ENCODE measurements at places on chromosomes 7 and 10. TPM values are rescaled to one million over a fixed set of nuclear protein-coding genes. Genes with fewer than 3 reads are reported as not detected.

CALHM1 gene
- total RNA-seq, result not detected

GRCh38 chr7:150994838-150995510, 4.2 kb downstream of the NOS3 start:
- no peaks in the 10 kb centered on the region for H3K36me3 ChIP-seq
- H3K27ac ChIP-seq, result no peak overlapping the region
- no peak for DNase-seq
- H3K4me1 ChIP-seq, result peaks cover 12% of the 10 kb centered on the region

DNA sequence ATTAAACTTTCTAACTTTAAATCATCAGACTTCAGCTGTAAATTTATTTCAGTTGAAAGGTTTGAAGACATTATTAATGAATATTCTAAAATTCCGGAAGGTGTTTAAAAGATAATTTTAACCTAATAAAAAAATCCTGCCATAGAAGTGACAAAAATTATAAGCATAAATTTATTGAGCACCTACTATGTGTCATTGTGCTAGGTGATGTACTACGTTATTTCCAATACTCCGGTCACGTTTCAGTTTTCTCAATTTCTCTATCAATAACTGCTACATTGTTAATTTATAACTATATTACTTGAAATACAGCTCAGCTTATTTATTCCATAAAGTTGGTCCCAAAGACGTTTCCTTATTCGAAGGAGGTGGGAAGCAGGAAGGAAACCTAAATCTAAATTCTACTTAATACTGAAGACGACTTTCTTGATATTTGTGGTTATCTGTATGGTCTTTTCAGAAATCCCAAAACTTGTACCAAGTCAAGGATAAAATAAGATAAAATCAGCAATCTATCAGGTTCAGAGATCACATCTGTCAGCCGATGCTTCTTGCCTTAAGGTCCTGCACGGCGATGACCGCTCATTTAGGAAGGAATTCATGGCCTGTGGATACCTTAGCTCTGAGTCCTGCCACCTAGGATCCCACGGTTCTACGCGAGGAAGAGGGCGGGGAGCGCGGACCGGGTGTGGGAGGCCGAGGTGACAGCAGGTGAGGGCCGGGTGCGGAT, 1.2 kb upstream of the ZEB1 start:
- peak overlapping the region; percentile 99 for H3K4me3 ChIP-seq
- H3K27ac ChIP-seq, result peak overlapping the region; percentile 99
- H3K4me1 ChIP-seq, result peaks cover 22% of the 10 kb centered on the region

DNA sequence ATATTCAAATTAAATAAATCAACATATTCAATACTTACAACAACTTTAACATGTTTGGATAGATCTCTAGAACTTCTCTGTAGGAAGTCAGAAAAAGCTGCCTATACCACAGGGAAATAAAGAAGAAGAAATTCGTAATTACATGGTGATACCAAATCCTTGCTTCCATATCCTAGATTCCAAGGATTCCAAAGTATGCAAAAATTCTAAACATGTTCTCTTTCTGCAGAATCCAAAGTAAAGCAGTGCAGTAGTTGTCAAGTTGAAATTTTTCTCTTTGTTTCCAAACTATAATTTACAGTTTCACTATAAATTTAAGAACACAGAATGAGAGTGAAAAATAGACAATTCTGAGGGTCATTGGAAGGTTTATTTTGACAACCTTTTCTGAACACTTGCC, 233.7 kb upstream of the PTN start:
- H3K4me1 ChIP-seq, result no peaks in the 10 kb centered on the region
- no peak for DNase-seq

DPYSL4 gene
- total RNA-seq, result 2.5 TPM

DNA sequence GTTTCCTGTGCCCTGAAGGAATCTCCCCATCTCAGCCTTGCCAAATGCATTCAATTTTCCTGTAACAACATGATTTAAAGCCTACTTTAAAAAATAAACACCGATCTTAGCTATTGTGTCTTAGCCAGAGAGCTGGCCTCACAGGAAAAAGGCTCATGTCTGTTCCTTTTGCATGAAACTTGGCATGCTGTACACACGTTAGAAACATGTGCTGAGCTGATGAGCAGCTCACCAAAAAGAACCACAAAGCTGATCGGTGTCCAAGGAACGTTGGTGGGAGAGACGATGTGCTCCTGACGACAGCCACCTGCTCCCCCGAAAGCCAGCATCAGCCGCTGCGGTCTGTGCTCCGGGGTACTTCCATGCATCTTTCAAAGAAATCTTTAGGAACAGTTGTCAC, 135.9 kb downstream of the ADARB2 start:
- DNase-seq, result no peak
- peaks cover 41% of the 10 kb centered on the region for H3K27me3 ChIP-seq
- H3K36me3 ChIP-seq, result no peaks in the 10 kb centered on the region
- H3K4me3 ChIP-seq, result no peak overlapping the region

LBX1 gene
- total RNA-seq, result not detected

DNA sequence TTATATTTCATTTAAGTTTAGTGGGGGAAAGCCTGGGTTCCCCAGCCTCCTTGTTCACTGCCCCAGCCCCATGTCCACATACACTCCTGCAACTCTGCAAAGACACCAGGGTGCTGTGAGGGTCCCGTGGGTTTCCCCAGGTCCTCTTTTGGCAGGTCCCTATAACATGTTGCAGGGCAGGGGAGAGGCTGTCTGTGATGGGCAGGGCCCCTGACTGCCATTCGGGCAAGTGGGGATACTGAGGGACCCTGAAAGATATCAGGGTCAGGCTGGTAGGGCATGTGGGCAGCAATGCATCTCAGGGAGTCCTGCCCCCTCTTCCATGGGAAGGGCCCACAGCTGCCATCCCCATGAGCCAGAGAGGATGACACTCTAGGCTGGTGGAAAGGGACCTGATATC, 28.4 kb downstream of the RASGEF1A start:
- no peak overlapping the region for H3K4me3 ChIP-seq
- H3K27me3 ChIP-seq, result no peaks in the 10 kb centered on the region
- DNase-seq, result no peak

FAM237B gene
- total RNA-seq, result not detected

ACSM6 gene
- total RNA-seq, result not detected

CCDC172 gene
- not detected for total RNA-seq

OR2A5 gene
- not detected for total RNA-seq

DNA sequence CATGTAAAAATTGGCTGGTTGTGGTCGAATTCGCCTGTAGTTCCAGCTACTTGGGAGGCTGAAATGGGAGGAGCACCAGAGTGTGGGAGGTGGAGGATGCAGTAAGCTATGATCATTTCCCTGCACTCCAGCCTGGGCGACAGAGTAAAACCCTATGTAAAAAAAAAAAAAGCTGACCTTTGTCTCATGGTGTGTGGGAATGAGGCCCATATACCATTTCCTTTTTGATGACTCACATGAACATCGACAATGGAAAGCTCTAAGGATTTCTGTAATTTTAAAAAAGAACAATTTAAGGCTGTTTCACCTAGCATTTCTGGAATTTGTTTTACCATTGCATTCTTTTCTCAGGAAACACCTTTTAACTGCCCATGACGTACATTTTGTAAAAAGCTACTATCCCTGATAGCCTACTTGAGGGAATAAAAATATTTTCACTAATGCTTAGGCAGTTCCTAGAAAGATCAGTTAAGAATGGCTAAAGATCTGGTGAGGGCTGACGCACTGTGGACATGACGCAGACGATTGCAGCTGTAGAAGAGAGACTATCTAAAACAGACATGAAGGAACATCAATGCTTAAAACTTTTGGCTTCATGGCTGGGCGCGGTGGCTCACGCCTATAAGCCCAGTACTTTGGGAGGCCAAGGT, 400.6 kb upstream of the IGFBP3 start:
- no peaks in the 10 kb centered on the region for H3K27me3 ChIP-seq
- no peak overlapping the region for H3K4me3 ChIP-seq
- no peaks in the 10 kb centered on the region for H3K36me3 ChIP-seq
- H3K27ac ChIP-seq, result no peak overlapping the region
- DNase-seq, result no peak

HTR5A gene
- not detected for total RNA-seq

- H3K36me3 ChIP-seq, result no peaks in the 10 kb centered on the region
- H3K27me3 ChIP-seq, result no peaks in the 10 kb centered on the region
- H3K4me3 ChIP-seq, result no peak overlapping the region
- no peaks in the 10 kb centered on the region for H3K4me1 ChIP-seq
These were observed 260.1 kb upstream of the AUTS2 start for GRCh38 chr7:69338144-69338543.

DNA sequence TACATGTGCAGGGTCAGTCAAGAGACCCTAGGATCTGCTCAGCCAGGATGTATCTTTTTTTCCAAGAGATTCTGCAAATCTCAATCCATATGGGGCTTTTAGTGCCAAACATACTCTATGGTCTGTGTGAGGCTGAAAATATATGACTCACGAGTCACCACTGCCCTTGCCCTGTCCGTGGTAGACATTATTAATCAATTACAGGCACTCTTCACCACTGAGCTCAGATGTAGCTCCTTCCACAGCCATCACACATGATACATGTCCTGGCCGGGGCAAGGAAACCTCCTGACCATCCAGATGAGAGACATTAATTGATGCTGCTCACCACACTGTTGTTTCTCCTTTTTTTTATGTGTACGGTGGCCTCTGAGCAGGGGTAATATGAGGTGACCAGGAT, 90.2 kb upstream of the RET start:
- no peaks in the 10 kb centered on the region for H3K36me3 ChIP-seq
- peaks cover 6% of the 10 kb centered on the region for H3K27me3 ChIP-seq
- no peaks in the 10 kb centered on the region for H3K4me1 ChIP-seq
- H3K27ac ChIP-seq, result no peak overlapping the region
- H3K4me3 ChIP-seq, result no peak overlapping the region

DNA sequence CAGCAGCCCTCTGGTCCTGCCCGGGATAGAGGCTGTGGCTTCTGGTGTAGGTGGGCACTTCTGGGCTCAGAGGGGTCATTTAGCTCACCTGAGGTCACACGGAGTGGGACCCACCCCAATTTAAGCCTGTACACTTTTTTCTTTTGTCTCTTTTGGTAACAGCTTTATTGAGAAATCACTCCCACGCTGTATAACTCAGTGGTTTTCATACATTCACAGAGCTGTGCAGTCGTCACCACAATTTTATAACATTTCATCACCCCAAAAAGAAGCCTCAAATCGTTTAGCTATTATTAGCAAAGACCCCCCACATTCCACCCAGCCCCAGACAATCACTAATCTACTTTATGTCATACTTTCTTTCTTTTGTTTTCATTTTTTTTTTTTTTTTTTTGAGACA, 62.3 kb downstream of the LHPP start:
- H3K4me1 ChIP-seq, result peaks cover 9% of the 10 kb centered on the region
- no peaks in the 10 kb centered on the region for H3K36me3 ChIP-seq
- H3K4me3 ChIP-seq, result no peak overlapping the region
- no peak for DNase-seq

TACR2 gene
- 51.4 TPM for total RNA-seq

GRCh38 chr7:30906515-30907240, 5.0 kb upstream of the AQP1 start:
- H3K4me3 ChIP-seq, result no peak overlapping the region
- H3K4me1 ChIP-seq, result peaks cover 84% of the 10 kb centered on the region
- H3K36me3 ChIP-seq, result no peaks in the 10 kb centered on the region
- no peak for DNase-seq
- peak overlapping the region; percentile 72 for H3K27ac ChIP-seq
- no peaks in the 10 kb centered on the region for H3K27me3 ChIP-seq

DNA sequence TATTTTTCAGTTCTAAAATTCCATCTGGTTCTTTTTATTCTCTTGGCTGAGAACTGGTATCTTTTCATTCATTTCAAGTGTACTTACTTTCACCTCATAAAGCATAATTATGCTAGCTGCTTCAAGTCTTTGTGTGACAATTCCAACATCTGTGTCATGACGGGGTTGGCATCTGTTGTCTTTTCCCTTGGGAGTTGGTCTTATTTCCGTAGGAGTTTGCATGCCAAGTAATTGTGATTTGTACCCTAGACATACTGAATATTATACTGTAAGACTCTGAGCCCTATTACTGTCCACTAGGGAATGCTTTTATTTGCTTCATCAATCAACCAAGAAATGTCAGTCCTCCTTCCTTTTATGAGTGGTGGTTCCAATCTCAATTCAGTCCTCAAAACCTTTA, 24.6 kb upstream of the HUS1 start:
- DNase-seq, result no peak
- no peaks in the 10 kb centered on the region for H3K36me3 ChIP-seq
- no peaks in the 10 kb centered on the region for H3K4me1 ChIP-seq
- H3K27ac ChIP-seq, result no peak overlapping the region

- H3K36me3 ChIP-seq, result no peaks in the 10 kb centered on the region
- H3K27me3 ChIP-seq, result no peaks in the 10 kb centered on the region
- H3K4me1 ChIP-seq, result no peaks in the 10 kb centered on the region
- H3K4me3 ChIP-seq, result no peak overlapping the region
- no peak overlapping the region for H3K27ac ChIP-seq
- DNase-seq, result no peak
These were observed 28.7 kb upstream of the NAMPT start for GRCh38 chr7:106313456-106313901.

- H3K36me3 ChIP-seq, result no peaks in the 10 kb centered on the region
- DNase-seq, result no peak
- peaks cover 10% of the 10 kb centered on the region for H3K4me1 ChIP-seq
- H3K4me3 ChIP-seq, result no peak overlapping the region
- no peaks in the 10 kb centered on the region for H3K27me3 ChIP-seq
These were observed 370.9 kb downstream of the SORCS1 start for GRCh38 chr10:106793617-106794016.

GRCh38 chr7:38905056-38905759, 3.8 kb downstream of the VPS41 start:
- no peak for DNase-seq
- H3K36me3 ChIP-seq, result no peaks in the 10 kb centered on the region
- peaks cover 9% of the 10 kb centered on the region for H3K4me1 ChIP-seq

GRCh38 chr7:128357217-128357613, 4.3 kb downstream of the PRRT4 start:
- H3K4me1 ChIP-seq, result peaks cover 28% of the 10 kb centered on the region
- no peak for DNase-seq
- H3K27me3 ChIP-seq, result peaks cover 53% of the 10 kb centered on the region
- H3K4me3 ChIP-seq, result no peak overlapping the region

DNA sequence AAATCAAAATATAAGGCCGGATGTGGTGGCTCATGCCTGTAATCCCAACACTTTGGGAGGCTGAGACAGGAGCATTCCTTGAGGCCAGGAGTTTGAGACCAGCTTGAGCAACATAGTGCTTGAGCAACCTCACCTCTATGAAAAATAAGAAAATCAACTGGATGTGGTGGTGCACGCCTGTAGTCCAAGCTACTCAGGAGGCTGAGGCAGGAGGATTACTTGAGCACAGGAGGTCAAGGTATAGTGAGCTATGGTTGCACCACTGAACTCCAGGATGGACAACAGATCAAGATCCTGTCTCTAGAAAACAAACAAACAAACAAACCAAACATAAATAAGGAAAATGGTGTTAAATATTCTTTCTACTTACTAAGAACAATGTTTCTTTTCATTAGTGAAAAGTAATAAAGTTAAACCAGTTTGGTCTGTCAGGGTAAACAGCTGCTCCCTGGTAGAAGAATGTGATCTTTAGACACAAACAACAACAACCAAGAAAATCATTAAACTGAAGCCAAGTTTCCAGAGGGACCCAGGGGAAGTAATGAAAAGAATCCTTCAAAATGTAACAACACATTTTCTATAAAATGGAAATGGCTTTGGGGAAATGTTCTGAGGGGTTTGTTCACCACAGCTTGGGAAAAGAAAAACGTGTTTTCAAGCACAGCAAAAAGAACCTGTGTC, 17.5 kb upstream of the BAG3 start:
- H3K4me3 ChIP-seq, result no peak overlapping the region
- H3K4me1 ChIP-seq, result no peaks in the 10 kb centered on the region
- no peak for DNase-seq
- H3K27me3 ChIP-seq, result no peaks in the 10 kb centered on the region
- no peaks in the 10 kb centered on the region for H3K36me3 ChIP-seq

GRCh38 chr10:71857934-71858890, 7.2 kb upstream of the PSAP start:
- H3K27me3 ChIP-seq, result no peaks in the 10 kb centered on the region
- H3K36me3 ChIP-seq, result no peaks in the 10 kb centered on the region
- peaks cover 25% of the 10 kb centered on the region for H3K4me1 ChIP-seq
- no peak for DNase-seq
